RWPE1 (cell line): ENCODE measurements at places on chromosomes 5 and 9.

- DNase-seq: no peak
These were observed 89.3 kb downstream of the ZCCHC7 start for GRCh38 chr9:37209431-37210386.

DNA sequence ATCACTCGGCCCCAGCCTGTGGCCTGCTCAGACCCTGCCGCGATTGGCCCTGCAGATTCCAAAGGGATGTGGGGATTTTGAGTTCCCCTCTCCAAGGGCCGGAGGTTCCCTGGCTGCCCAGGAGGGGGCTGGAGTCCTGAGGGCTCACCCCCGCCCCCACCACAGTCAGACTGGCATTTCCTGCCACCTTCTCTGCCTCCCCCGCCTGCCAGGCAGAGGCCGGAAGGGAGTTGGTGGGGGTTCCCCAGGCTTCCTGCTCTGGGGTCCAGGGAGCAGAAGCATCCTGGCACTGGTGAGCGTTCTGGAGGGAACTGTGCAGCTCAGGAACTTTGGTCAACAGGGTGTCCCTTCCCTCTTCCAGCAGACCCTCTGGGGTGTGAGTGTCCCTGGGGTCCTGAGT lies 70.6 kb downstream of the RXRA start:
- DNase-seq: no peak

- DNase-seq: no peak
These were observed 3.8 kb downstream of the ZNF622 start for GRCh38 chr5:16461782-16462181.

- DNase-seq: no peak
These were observed 6.0 kb upstream of the SPATA31E1 start for GRCh38 chr9:87876708-87877107.

- DNase-seq: no peak
These were observed 28.0 kb upstream of the UBTD2 start for GRCh38 chr5:172311605-172312004.

- no peak for DNase-seq
These were observed 4.5 kb downstream of the PRELID2 start for GRCh38 chr5:145830594-145830993.

DNA sequence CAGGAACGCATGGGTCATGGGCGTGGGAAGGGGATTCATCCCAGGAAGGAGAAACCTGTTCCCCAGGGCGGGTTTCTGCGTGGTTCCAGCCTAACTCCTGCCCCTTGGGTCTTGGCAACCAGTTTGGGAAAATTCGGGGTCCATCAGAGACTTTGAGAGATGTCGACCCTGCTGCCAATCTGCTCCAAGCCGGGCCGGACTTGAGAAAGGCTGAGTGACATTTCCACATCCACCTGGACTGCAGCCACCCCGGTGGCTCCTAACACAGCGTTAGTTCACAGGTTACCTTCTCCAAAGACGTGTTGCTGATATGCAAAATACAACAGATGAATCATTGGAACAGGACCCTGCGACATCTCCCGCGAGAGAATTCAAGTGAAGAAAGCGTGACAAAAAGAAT lies 627.2 kb downstream of the IRX1 start:
- DNase-seq: no peak

- DNase-seq: no peak
These were observed 7.5 kb downstream of the OBP2B start for GRCh38 chr9:133201424-133202144.

DNA sequence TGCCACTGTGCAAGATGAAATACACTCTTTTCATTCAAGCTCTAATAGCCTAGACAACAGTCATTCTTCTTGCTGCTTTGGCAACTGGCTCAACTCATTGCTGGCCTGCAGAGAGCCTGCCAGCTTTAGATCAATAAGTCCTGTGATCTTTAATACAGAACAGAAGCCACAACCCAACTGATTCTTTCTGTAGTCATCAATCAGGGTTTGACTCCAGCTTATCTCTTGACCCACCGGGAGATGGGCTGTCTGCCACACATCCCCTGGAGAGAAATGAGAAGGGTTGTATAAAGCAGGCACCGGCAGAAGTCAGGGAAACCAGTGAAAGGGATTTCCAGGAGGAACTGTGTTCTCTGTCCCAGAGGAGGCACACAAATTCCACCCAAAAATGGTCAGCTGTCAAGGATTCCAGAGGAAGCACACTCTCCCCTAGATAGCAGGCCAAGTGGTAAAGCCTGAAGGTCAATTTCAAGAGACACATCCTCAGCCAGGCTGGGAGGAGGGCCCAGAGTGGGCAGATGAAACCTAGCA lies 24.5 kb downstream of the LHFPL2 start:
- no peak for DNase-seq

GRCh38 chr9:22682961-22683699 lies 236.5 kb downstream of the DMRTA1 start:
- peak; percentile 46 for DNase-seq

GRCh38 chr9:2545881-2546490 lies 75.6 kb upstream of the VLDLR start:
- no peak for DNase-seq

GRCh38 chr9:97857606-97858392 lies 4.8 kb downstream of the FOXE1 start:
- DNase-seq: no peak

DNA sequence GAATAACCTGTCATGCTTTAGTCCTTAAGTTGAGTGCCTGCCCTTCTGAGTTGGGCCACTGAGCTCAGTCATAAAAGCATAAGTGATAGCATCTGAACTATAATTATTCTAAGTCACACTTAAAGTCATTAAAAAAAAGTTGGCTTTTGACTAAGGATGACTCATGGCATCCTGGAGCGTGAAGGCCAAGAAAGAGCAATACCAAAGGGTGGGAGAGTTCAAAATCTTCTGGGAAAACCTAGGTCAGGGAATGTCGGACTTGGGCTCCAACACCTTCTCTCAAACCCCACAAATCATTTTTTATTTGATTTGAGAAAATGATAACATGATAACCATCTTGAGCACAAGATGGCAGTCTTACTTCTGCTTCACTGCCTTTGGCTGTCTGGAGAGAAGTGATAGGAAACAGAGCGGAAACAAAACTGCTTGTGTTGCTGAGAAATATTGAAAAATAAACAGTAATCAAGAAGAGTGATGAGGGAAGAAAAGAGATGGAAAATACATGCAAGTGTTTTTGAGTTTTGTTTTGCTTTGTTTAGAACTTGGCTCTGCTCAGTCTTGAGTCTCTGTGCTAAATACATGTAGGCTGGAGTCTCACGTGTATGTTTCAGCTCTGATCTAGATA lies 16.9 kb upstream of the NTRK2 start:
- DNase-seq: no peak

DNA sequence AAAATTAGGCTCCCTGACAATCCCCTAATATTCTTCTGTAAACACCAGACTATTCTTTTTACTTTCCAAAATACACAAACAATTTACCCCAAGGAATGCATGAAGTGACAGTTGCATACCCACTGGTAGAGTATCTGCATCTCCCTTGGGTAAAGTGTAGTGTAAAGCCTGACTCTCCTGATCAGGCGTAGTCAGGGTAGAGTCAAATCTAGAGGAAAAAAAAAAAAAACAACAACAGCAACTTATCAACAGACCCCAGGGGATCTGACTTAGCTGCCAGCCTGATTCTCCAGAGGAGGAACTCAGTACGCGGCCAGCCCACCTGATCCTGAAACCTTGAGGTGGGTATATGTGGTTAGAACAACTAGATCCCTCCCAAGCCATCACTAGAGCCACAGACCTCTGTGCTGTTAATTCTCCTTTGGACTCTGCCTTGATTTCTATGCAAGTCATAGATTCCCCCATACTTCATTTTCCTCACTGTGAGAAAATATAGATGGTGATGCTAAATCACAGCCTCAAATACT lies 61.0 kb downstream of the ZNF608 start:
- no peak for DNase-seq

GRCh38 chr5:150640311-150641005 lies at the start of gene SYNPO:
TSS of gene SYNPO (plus strand) at chr5:150640660. CDS start at chr5:150648276, 7,616 bp downstream.
- DNase-seq: peak; percentile 95
